ENCODE measurements at places on chromosomes 5 and 9.

DNA sequence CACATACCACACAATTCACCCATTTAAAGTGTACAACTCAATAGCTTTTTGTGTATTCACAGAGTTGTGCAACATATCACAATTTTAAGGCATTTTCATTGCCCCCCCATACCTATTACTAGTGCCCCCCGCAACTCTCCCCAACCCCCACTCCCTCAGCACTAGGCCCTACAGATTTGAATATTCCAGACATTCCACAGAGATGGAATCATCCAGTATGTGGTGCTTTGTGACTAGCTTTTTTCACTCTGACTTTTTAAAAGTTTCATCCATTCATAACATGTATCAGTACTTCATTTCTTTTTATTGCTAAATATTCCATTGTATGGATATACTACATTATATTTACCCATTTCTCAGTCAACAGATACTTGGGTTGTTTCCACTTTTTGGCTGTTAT is 102.9 kb upstream of the LRRTM2 start:
- DNase-seq, result no peak

DNA sequence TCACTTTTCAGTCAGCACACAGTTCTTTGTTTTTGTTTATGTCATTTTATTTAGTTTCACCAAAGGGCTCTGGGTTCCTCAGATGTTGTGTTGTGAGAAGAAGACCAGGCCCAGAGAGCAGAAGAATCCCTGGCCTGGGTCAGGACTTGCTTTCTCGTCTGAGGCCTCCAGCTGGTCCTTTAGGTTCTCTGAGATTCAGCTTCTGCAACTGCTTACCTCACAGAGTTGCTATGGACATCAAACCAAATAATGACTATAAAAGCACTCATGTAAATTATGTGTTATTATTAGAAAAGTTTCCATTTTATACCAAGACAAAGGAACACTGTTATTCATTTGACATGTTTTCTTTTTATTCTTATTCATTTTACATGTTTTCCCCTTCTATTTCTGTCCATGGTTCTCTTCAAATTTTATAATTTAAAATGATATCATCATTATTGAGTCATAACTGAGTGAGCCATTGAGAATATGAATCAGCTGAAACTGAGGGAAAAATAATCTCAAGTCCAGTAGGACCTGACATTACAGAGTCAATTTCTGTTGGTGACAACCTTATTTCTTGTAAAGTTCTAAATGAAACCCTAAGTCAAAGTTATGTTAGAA is 44.0 kb upstream of the GLRX start:
- DNase-seq, result no peak

- DNase-seq, result no peak
These were observed 156.0 kb upstream of the CDKN2B start for GRCh38 chr9:22165144-22165543.

DNA sequence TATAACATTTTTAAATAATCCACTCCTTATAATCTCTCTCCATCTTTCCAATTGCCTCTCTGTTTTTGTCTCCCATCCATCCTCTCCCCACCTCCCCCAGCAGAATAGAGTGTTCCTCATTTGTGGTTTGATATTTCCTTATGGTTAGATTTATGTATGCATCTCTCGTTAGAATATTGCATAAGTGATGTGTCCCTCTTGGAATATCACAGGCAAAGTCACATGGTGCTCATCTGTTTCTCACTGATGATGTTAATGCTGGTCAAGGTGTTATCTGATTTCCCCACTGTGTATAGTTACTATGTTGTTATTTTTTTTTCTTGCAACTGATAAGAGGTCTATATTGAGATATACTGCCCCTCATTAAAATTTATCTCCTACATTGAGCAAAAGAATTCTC is 3.1 kb upstream of the LRRC70 start:
- DNase-seq, result no peak

- no peak for DNase-seq
These were observed 75.5 kb downstream of the ENTREP1 start for GRCh38 chr9:69400470-69400869.

GRCh38 chr5:135221696-135222095 is 177.3 kb downstream of the MACROH2A1 start:
- no peak for DNase-seq

GRCh38 chr5:32668552-32668951 is 42.6 kb upstream of the NPR3 start:
- no peak for DNase-seq

- DNase-seq, result no peak
These were observed 93.2 kb downstream of the ZFAND5 start for GRCh38 chr9:72271613-72272478.

- no peak for DNase-seq
These were observed 1766.1 kb upstream of the C9orf72 start for GRCh38 chr9:29339387-29339786.

- DNase-seq, result no peak
These were observed 156.6 kb downstream of the TRPM3 start for GRCh38 chr9:70964861-70965260.

DNA sequence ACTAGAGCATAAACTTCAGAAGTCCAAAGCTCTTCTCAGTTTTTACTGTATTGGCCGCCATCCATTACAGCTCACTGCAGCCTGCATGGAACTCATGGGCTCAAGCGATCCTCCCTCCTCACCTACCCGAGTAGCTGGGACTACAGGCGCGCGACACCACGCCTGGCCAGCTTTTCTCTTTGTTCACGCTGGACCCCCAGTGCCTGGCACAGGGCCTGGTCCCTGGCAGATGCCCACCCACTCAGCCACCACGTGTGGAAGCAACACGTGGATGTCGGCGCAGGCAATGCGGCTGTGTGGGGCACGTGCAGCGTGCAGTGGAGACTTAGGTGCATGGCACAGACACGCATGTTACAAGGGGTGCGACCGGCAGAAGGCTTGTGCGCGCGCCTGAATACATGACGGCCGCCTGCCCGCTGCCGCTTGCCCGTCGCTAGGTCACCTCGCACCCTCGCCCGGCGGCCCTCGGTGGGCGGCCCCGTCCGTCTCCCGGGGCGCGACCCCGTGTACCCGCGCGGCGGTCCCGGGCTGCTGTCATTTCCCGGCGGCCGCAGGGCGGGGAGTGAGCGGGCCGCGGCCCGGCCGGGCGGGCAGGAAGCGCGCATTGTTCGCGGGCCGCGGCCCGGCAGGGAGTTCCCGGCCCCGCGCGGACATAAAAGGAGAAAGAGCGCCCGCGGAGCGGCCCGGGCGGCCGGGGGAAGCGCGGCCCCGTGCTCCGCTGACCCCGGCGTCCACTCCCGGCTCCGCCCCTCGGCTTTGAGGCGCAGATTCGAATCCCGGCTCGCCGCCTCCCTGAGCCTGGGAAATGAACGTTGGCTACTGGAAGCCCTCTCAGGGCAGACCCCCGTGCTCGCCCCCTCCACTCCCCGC is 24.1 kb upstream of the PTGS1 start:
- DNase-seq, result no peak

- no peak for DNase-seq
These were observed 294 bp downstream of the ADRB2 start for GRCh38 chr5:148826739-148827070.

DNA sequence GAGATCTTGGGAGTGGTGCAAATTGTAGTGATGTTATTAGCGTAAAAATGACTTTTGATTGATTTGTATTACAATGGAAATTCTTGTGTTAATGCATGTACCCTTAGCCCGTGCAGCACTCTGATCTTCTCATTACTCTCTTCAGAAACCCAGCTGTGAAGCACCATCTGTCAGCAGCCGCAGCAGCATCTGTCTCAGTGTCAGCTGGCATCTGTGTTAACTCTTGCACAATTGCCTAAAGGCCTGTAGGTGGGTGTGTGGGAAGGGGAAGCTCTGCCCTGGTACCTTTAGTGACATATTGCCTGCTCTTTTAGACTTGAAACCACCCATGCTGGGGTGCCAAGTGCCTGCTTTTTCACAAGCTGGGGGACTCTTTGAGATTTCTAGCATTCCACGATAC is 101.3 kb downstream of the FBXL7 start:
- DNase-seq, result no peak

- DNase-seq, result no peak
These were observed 144.2 kb downstream of the MLLT3 start for GRCh38 chr9:20477940-20478620.

DNA sequence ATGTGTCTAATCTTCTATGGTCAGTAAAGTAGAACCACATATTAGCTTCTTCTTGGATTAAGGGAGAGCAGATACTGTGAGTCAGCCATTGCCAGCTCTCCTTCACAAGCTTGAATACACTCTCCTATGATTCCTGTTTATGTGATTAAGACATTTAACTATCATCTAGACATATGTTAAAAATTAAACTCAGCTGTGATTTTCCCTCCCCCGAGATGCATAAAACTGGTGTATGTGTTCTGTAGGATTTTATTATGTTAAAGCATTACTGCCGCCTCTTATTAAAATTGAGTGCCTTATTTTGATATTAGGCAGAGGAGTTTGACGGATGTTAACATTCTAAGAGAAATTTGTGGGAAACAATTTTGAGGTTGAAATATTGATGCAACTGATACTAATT is 114.6 kb downstream of the ACTBL2 start:
- no peak for DNase-seq

DNA sequence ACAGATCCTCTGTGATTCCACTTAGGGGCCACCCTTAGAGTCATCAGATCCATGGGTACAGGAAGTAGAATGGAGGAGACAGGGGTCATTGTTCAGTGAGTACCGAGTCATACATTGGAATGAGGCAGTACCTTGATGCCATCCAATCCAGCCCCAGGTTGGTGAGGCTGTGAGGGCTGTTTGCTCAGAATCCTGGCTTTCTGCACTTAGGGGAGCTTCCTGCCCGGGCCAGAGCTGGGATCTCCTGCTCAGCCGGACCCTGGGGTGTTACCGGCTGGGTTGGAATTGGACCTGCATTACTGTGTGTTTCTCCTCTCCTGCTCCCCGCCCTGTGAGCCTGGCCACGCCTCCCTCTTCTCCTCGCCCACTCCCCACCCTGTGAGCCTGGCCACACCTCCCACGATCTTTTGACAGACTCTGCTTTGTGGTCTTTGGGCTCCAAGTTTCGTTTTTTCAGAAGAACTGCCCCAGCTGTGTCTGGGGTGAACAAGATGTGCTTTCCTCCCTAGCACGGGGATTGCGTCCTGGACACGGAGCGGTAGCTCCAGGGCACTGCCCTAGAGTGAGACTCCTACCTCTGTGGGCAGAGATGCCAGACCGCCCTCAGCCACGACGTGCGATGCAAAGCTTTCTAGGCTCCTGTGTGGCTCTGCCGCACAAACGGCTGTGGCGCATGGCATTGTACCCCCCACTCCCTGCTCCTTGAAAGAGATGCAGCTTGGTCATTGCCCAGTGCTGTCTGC is 15.4 kb downstream of the TRAF2 start:
- no peak for DNase-seq

- DNase-seq, result no peak
These were observed 21.0 kb upstream of the PTPRD start for GRCh38 chr9:10633785-10634184.

DNA sequence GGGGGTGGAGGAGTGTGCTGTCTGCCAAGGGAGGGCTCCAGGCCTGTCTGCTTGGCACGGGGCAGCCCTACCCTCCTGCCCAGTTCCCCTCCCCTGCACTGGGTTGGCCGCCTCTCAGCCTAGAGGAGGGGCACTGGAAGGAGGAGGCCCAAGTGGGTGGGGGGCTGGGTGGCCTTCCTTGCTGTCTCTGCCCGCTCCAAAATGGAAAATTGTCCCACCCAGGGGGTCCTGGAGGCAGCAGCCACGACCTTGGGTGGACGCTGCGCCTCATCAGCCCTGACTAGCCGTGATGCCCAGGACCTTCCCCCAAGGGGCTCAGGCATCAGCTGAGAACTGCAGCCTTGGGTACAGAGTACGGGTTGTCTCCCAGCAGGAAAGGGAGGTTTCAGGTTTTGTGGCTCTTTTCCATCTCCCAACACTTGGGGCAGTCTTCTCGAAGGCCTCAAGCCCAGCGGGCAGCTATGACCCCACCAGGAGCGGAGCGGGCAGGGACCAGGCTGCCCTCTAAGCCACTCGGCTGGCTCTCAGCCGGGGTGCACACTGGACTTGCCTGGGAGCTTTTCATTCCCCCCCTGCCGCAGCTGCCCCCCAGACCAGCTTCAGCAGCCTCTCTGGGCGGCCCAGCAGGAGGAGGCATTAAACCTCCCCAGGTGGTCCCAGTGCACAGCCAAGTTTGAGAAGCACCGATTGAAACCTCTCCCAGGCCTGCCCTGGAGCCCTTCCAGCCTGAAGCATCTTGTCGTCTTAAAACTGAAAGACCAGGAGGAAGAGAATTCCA is 20.6 kb downstream of the NTNG2 start:
- DNase-seq, result no peak

- DNase-seq, result no peak
These were observed 1293.7 kb upstream of the C9orf72 start for GRCh38 chr9:28866951-28867350.

DNA sequence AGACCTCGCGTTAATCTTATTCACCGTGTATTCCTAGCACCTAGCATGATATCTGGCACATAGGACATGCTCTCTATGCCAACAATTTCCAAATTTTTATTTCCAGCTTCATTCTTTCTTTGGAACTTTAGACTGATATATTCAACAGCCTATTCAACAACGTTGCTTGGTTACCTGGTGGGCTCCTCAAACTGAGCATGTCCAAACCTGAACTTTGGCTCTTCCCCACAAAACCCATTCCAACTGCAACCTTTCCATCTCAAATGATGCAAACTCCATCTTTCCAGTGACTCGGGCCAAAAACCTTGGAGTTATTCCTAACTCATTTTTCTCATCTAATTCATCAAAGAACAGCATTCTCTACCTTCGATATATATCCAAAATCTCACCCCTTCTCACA is 525.2 kb downstream of the AGTPBP1 start:
- DNase-seq, result no peak

DNA sequence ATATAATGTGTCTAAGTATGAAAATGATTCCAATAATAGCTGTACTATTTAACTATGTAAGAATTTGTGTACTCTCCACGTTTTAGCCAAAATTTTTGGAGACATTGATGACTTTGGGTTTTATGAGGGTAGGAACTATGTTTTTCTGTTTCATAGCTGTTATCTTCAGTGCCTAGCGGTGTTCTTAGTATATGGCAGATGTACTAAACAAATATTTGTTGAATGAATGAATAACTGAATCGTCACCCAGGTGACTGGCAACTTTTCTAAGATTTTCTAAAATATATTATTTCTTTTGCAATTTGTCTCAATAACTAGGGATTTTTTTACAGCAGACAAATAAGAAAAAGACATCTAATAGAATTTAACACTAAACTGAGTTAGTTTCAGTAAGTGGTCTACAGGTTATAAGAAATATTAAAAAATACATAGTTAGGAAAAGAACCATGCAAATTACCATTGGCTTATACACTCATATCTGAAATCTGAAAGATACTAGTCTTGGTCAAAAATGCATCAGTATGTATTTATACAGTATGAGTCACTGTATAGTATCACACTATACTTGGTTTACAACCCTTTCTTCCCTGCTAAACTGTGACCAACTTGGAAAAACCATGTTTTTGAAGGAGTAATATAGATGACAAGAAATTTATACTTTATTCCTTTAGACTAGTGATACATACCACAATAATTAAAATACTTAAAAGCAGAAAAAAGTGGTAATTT is 10.5 kb upstream of the ERCC6L2 start:
- no peak for DNase-seq

GRCh38 chr9:2872931-2873323 is 29.0 kb upstream of the PUM3 start:
- no peak for DNase-seq
